ENCODE measurements at places on chromosomes 3 and 15.

- no peak for DNase-seq
Measured at GRCh38 chr3:154971771-154972326, 108.3 kb upstream of the MME start.

DNA sequence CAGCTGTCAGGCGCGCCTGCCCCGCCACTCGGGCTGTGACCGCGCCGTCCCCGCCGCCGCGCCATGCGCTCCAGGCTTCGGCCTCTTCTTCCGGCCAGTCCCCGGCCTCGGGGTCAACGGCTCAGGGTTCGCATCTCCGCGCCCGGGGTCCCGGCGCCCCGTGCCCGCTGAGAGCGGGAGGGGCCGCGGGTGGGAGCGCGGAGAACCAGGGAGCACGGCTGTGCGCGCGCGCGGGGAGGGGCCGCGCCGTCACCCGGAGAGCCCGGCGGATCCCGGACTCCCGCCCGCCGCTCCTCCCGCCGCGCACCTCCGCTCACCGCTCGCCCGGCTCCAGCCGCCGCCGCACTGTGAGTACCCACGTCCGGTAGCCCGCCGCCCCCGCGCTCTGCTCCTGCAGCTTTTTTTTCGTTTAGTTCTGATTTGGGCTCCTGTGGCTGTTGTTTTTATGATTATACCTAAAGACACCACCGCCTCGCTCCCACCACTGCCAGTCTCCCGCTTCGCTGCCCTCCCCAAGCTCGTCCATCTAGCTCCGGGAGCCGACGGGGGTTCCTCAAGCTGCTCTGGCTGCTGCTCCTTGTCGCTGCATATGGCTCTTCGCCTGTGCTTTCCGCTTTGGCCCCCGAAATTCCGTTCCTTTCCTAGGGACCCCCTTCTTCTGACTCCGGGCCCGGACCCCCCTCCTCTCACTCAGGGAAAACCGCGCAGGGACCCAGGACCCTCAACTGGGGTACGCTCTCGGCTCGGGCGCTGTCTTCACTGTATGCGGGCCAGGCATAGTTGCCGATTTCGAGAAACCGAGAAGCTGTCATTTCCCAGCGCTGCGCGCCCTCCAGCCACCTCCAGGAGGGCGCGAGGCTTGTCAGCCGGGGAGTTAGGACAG, 1.8 kb upstream of the SKOR1 start:
- DNase-seq = peak; percentile 32

DNA sequence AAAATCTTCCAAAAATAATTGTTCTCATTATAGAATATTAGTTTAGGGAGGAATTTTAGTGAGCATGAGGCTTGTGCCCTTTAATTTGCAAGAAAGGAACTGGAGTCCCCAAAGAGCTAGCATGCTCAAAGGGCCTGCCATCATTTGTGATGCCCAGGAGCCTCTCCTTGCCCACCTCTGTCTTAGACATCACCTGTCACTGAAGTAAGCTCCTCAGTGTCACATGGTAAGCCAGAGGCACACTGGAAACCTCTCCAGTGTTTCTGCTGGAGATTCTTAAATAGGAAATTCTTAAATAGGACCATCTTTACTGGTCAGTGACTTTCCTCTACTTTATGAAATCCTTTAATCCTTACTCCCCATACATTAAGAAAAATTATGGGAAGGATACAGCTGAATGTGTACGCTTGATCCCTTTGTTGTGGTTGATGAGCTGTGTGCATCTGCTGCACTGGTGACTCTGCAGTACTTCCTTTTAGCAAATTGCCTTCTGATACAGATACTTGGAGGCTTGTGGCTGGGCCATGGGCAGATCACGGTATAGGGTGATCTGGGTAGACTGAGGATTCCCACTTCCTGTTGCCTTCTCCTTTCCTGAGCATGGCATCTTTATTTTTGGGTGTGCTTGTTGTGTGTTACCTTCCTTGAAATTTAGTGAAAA, 197.4 kb downstream of the KLHL25 start:
- DNase-seq = peak; percentile 30

GRCh38 chr3:43914269-43914668, 223.5 kb downstream of the ABHD5 start:
- no peak for DNase-seq

- no peak for DNase-seq
Measured at GRCh38 chr15:95503107-95503506, 827.4 kb upstream of the NR2F2 start.

DNA sequence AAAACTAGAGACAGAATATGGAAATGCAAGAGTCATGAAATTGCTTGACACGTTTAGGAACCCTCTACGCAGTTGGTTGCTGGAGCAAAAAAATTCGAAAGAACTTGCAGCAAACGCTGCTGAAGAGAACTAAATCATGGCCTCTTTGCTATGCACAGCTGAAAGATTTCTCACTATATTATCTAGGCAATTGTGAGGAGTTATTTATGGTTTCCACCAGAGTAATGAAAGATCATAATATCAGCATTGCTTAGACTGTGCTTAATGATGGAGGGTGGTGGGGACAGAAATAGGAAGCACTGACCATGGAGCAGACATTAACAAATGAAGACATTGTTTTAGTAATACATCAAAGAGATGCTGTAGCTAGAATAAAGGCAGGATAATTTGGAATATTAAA, 593.4 kb upstream of the ZNF717 start:
- DNase-seq = no peak

GRCh38 chr3:189961522-189962161, 159.1 kb downstream of the P3H2 start:
- peak; percentile 87 for DNase-seq

DNA sequence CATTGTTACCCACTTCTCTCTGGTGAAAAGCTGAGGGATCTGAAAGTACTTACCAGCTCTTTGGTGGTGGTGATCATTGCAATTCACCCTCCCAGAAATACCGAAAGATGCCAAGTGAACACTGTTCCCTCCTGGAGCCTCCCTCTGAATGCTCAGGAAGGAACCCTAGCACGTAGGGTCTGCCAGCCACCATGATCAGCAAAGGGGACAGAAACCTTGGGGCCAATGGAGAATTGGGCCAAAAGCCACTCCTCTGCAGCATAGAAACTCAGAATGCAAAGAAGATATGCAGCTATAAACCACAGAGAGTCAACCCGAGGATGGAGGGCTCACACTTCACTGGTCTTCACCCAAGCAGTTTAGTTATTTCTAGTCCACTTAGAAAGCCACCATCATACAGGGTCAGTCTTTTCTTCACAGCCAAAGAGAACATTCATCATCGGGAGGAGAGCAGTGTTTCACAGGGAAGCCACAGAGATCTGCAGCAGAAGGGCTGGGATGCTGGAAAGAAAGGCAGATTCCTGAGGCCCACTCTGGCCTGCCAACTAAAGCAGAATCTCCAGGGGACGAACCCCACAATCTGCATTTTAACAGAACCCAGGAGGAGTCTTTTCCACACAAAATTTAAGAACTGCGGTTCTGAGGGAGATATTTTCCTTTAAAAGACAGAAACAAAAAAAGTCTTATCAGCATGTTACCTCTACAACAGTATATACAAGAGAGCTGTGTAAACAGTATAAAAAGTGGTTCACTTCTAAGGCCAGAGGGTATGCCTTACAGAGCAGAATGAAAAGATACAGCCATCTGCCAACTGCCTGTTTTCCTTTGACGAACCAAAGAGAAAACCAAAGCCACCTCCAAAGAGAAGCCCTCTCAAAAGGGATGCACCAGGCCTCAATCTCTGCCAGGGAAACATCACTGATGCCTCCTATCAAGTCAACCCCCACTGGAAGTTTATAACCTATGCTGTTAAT, 11.3 kb downstream of the TBC1D2B start:
- no peak for DNase-seq

DNA sequence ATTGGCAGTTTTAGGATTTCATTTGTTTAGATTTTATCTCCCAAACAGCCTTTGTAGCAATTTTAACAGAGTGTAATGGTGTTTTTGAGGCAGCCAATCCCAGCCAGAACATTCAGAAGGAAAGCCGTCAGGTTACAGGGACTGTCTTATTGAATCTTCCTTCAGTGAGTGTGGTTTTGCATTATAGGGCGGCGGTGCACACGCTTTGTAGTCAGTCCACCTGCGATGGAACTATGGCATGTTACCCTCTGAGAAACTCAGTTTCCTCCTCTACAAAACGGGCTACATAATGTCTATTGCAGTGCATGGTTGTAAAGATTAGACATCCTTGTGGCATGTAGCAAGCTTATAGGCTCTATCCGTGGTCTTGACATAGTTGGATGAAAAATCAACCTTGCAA, 1.0 kb downstream of the LRRC28 start:
- no peak for DNase-seq

GRCh38 chr3:156802821-156803606, 23.1 kb upstream of the LEKR1 start:
- DNase-seq = no peak

DNA sequence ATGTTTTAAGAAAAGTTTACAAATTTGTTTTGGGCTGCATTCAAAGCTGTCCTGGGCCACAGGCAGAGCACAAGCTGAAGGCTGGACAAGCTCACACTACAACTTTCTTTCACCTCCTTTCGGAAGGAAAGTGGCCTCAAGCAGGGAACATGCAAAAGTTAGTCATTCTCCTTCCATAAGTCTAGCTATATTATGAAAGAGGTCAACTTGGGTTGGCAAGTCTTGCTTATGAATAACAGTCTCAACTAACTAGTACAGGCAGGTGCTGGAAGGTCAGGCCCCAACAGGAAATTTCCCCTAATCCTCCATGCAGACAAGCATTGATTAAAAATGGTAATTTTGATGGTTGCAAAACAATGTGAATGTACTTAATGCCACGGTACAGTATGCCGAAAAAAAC, 69.4 kb downstream of the OSBPL10 start:
- no peak for DNase-seq

GRCh38 chr3:43618142-43618541, 3.7 kb downstream of the ANO10 start:
- no peak for DNase-seq

GRCh38 chr3:161423911-161424522, 52.7 kb upstream of the SPTSSB start:
- no peak for DNase-seq

DNA sequence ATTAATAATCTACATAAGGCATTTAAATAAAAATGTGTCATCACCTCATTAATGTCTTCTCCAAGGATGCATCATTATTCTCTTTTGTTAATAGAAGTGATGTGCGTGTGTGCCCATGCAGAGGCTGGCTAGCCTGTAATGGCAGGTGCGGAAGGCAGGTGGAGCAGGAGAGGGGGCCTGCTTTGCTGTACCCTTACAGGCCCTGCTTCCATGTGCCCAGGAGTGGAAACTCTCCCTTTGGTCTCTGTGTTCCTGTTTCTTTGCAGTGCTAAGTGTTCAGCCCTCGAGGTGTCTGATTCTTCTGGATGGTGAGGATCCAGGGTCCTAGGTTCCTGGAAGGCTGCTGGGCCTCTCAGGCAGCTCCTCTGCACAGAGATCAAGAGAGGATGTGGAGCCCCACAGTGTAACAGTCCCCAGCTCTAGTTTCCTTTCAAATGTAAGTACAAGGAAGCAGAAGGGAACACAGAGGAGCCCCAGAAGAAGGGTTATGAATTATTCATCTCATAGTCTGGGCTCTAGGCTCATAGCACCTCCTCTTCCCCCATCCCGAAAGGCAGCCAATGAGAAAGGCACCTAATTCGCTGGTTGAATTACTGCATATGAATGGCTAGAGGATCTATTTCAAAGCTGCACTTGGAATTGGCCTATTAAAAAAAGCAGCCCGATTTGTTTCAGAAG, 39.2 kb upstream of the AGBL1 start:
- DNase-seq = no peak

DNA sequence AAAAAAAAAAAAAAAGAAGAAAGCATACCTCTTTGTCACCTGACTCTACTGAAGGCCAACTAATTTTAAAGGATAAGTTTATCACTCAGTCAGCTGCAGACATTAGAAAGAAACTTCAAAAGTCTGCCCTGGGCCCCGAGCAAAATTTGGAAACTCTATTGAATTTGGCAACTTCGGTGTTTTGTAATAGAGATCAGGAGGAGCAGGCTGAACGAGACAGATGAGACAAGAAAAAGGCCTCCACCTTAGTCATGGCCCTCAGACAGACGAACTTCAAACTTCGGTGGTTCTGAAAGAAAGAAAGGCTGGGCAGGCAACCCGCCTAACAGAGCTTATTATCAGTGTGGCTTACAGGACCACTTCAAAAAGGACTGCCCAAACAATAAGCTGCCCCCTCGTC, 18.5 kb downstream of the GLDN start:
- DNase-seq = no peak

- DNase-seq = no peak
Measured at GRCh38 chr3:46942481-46943236, 33.9 kb downstream of the CCDC12 start.

- no peak for DNase-seq
Measured at GRCh38 chr3:171443211-171443957, 16.8 kb downstream of the TNIK start.

DNA sequence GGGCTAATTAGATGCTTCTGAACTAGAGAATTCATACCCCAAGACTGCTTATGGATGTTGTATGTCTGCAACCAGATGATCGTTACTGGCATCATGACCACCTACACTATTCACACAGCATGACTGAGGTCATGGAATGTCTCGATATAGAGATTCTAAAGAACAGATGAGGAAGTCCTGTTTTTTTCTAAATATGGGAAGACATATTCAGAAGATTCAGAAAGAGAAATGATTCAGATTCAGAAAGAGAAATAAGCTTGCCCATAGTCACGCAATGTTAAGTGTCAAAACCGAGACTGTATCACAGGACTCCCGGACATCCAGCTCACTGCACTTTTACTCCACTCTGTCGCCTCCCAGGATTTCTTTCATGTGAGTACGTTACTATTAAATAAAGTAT, 136.2 kb downstream of the TPRG1 start:
- DNase-seq = no peak

- no peak for DNase-seq
Measured at GRCh38 chr3:184328516-184328915, 8.9 kb upstream of the FAM131A start.

GRCh38 chr15:60649845-60650548, 171.1 kb upstream of the ICE2 start:
- DNase-seq = peak; percentile 60

DNA sequence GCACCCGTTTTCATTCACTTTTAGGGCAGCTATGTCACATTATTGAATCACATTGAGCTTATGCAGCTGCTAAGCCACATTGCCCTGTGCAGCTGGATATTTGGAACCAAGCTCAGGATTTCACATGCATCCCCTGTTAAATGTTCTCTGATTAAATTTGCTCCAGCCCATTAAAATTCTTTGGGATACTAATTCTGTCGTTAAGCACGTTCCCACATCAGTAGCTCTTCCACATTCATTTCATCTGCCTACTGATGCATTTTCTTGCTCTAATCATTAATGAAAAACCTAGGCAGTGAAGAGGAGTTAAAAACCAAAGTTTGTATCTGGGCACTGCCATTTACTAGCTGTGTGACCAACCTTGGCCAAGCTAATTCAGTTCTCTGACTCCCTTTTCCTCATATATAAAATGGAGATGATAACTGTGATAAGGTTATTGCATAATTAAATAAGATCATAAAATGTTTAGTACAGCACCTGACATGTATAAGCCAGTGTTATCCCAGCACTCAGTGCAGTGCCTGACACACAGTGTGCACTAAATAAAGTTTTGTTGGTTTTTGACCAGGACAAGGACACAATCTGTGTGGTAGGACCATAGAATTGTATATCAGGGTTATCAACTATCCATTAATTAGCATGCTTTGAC, 222.2 kb upstream of the ATP11B start:
- DNase-seq = no peak

- peak; percentile 63 for DNase-seq
Measured at GRCh38 chr3:149494022-149494758, 19.7 kb downstream of the TM4SF4 start.
